ENCODE measurements at places on chromosomes 1 and 21.

DNA sequence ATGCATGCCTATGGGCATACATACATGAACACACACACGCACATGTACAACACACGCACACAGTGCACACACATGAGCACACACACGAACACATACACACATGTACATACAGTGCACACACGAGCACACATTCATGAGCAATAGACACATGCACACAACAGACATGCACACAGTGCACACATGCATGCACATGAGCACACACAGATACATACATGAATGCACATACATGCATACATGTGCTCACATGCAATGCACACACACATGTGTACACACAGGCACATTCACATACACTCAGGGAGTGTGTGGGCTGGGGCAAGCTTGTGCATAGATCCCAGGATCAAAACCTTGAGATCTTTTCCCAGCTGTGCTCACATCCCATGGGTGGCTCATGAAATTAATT is 18.9 kb downstream of the CRYAA start:
- no peak for DNase-seq

DNA sequence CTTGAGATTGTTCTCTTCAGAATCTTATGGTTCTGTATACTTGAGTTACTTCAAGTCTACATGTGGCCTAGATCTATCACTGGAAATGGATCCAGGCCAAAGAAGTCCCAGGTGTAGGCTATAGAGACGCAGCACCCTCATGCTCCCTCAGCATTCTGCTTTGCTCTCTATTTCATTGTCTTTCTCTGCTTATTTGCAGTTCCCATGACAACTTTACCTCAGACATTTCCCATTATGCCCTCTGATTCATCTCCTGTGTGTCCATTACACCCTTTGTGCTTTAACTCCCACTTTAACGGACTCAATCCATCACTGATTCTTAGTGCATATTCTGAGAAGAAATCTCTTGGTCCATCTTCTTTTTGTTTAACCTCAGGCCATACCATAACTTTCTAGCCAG is 236.9 kb upstream of the NRIP1 start:
- DNase-seq = no peak

- DNase-seq = no peak
Measured at GRCh38 chr1:66957938-66958337, 33.1 kb downstream of the MIER1 start.

GRCh38 chr1:57279909-57280666 is 143.8 kb downstream of the DAB1 start:
- no peak for DNase-seq

DNA sequence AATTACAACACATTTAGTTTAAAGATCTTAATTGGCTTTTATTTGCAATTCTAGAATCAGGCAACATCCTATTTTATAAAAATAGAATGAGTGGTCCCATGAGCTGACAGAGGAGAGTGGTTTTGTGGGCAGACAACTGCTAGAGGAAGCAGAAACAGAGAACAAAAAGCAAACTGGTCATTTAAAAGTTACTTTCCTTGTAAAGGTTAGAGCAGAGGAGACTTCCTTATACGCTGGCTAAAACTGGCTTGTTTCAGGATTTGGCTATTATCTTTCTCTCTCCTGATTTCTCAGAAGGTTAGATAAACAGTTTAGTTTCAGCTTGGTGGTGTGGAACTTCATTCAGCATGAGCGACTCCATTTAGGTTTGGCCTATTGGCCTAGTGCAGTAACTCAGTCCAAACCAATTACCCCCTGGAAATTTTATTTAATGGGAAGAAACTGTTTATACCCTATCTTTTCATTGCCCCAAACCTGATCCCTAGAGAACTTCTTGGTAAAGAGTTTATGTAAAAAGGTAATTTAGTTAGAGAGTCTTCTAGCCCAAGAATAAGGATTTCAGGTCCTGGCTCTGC is 32.2 kb upstream of the IL20 start:
- no peak for DNase-seq

- DNase-seq = no peak
Measured at GRCh38 chr1:99282536-99282935, 18.2 kb downstream of the PLPPR4 start.

GRCh38 chr1:2175055-2175414 is 19.5 kb downstream of the FAAP20 start:
- no peak for DNase-seq

- DNase-seq = no peak
Measured at GRCh38 chr1:40823345-40823744, 38.8 kb downstream of the CITED4 start.

DNA sequence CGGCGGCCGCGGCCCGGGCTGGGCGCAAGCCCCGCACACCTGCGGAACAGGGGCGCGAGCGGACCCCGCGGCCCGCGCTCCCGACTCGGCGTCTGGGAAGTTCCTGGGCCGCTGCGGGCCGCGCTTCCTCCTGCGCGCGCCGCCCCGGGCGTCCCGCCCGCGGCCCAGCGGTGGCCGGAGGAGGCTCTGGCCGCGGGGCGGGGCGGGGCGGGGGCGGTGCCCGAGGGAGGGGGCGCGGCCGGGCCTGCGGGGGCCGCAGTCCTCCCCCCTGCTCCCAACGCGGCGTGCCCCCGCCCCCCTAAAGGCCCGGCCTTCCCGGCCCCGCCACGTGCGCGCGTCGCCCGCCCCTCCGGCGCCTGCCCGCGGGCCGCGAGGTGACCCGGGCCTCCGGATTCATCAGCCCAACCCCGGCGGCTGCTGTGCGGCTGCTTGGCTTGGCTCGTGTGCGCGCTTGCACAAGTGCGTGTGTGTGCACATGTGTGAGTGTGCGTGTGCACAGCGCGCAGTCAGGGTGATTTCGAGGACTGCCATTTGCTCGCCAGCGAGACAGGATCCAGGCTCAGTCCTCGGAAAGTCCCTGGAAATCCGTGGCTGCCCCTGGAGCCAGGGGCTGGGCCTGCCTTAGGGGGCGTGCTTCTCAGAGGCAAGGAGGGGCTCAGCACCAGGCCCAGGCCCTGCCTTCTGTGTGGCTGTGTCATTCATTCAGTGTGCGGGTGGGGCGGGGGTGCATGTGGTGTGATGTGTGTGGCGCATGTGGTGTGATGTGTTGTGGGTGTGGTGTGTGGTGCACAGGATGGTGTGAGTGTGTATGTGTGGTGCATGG is at the start of gene C2CD2:
Gene C2CD2, minus strand, starts transcription at position 188 of the 823 bp plus-strand sequence. CDS start 370 bp downstream, outside the sequence.
- peak; percentile 20 for DNase-seq

GRCh38 chr1:208445758-208446203 is 201.6 kb upstream of the PLXNA2 start:
- DNase-seq = no peak

DNA sequence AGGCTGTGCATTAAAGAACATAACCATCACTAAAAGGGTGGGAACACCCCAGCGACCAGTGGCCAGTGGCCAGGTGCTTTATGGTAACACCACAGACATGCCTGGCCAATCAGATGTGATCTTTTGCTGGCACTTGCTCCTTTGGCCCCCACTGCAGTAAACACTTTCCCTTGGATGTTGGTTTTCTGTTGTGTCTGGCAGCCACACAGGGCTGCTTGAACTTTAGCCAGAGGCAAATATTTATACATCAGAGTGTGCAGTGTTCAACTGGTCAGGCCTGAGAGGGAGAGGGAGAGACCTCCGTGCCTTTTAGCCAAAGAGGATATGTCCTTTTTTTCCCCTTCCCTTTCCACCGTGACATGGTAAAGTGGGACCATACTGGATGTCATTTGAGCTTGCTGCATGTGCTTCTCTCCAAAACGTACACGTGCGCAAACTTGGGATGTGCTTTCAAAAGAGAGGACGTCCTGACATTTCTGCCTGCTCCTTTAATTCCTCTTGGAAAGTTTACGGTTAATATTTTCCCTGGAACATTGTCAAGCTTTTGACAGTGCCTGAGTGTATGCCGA is 101.2 kb downstream of the NFIA start:
- no peak for DNase-seq

DNA sequence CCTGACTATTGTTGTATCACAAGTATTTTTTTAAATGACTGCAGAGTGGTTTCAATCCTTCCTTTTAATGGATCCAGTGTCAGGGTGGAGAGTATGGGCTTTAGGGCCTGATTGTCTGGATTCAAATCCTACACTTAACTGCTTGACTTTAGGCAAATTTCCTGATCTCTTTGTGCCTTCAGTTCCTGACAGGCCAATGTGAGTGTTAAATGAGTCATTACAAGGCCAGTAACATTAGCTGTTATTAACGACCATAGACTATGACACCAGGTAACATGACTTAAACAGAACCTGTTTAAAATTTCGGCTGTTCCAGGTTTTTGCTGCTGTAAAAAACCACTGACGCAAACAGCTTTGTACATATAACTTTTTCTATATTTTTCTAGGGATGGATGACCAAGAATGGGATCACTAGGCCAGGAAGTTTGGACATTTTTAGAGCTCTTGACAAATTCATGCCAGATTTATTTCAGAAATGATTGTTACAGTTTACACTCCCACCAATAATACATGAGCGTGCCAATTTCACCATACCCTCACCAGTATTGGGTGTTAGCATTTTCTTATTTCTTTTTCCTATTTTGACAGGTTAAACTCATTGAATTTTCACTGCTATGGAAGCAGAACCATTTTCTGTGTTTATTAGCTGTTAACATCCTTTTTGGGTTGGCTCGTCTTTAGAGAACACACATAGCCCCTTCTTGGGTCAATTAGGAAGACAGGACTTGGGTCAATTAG is 11.3 kb downstream of the ZNF362 start:
- no peak for DNase-seq

- DNase-seq = peak; percentile 40
Measured at GRCh38 chr1:225445639-225446594, 18.1 kb upstream of the LBR start.

DNA sequence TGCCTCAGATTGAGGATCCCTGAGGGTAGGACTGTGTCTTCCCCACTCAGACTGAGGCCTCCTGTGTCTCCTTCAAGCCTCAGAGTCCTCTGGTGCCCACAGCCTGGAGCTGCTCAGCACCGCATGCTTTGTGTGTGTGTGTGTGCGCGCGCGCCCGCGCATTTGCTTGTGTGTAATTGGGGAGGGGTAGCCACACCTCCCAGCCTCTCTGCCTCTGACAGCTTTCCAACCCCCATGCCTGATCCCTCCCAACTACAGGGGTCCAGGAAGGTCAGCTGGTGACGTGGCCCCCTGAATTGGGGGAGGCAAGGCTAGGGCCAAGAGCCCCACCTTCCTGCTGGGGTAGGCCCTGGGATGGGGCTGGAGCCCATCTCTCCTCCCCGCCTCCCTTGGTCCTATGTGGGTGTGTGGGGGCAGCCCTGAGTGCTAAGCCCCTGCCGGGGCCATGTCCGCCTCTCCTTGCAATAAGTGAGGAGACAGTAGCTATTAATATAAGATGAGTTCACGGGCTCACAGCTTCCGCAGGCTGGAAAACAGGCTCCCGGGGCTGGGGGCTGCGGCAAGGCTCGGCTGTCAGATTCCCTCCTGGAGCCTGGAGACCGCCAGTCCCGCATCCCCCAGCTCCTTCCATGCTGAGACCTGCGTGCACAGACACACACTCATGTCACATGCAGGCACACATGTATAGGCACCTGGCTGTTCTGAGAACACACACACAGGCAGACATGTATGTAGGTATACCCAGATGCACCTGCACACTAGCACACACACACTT is 7.0 kb downstream of the GPR3 start:
- DNase-seq = no peak

DNA sequence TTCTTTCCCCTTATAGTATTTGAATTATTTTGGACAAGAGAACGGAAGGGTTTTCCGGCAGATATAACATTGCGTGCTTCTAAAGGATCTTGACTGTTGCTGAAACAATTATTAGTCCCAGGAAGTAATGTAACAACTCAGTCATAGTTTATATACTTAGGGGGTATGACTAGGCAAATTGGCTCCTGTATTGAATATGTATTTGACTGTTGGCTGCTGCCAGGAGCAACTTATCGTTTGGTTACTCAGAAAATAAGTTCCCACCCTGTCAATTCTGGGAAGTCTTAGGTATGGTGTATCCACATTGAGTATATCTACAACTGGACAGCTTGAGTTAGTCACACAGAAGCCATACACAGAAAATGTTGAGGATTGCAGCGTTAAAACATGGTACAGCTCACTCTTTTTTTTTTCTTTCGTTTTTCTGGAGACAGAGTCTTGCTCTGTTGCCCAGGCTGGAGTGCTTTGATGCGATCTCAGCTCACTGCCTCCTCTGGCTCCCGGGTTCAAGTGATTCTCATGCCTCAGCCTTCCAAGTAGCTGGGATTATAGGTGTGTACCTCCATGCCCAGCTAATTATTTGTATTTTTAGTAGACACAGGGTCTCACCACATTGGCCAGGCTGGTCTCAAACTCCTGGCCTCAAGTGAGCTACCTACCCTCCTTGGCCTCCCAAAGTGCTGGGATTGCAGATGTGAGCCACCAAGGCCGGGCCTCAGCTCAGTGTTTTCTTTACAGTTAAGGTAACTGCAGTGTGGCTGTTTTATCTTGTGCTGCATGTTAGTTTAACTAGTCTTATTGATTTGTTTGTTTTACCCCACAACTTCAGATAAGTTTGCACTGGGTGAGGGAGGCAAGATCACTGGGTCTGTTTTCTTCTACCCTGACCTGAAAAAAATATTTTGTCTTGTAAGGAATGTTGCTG is 10.2 kb downstream of the SMAP2 start:
- peak; percentile 18 for DNase-seq

DNA sequence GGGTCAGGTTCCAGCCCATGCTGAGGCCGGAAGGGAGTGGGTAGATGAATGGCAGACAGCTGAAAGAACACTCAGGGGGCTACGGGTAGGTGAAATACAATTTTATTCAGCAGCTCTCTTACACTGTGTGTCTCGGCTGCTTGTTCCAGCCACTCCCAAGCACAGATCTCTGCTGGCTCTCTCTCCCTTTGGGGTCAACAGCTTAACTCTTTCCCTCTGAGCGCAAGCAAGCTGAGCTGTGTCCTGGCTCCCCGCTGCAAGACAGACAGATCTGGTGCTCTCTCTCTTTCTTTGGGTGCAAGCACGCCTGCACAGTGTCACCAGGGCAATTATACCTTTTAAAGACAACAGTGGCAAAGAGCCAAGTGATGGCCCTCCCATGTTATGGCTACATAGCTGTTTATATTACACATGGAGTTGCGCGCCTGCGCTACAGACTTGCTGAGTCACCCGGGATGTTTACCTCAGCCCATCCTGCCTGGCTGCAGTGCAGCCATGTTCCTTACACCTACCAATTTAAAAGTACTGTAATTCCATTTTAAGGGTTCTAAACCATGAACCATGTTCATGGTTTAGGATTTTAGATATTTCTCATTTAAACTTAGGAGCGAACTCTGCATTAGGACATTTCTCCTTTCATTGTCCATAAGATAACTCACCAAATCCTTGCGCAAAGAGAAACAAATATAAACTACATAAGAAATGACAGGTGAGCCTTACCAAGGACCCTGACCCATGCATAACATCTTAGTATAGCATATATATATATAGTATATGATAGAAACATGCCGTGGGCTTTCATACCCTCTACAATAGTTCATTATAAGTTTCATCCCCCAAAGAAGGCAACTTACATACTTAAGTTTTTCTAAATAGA is 396.5 kb downstream of the SMYD3 start:
- no peak for DNase-seq

GRCh38 chr1:201344206-201345080 is 33.0 kb downstream of the TNNT2 start:
- no peak for DNase-seq

DNA sequence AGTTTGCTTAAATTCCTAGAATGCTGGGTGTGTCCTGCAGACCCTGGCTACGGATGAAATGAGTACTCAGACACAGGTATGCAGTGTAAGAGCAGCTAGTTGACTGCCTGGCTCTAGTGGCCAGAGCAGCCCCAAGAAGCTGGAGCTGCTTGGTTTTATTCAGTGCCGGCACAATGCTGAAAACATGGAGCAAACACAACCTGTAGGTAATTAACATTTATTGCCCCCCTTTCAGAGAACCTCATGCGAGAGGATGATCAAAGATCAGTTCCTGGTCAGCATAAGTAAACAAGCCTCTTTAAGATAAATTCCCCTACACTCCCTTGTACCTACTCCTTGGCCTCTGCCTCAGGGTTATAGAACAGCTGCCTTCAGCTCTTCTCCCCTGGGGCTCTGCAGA is 43.2 kb downstream of the MRPS6 start:
- no peak for DNase-seq
